ENCODE measurements at places on chromosomes 3 and 15.

DNA sequence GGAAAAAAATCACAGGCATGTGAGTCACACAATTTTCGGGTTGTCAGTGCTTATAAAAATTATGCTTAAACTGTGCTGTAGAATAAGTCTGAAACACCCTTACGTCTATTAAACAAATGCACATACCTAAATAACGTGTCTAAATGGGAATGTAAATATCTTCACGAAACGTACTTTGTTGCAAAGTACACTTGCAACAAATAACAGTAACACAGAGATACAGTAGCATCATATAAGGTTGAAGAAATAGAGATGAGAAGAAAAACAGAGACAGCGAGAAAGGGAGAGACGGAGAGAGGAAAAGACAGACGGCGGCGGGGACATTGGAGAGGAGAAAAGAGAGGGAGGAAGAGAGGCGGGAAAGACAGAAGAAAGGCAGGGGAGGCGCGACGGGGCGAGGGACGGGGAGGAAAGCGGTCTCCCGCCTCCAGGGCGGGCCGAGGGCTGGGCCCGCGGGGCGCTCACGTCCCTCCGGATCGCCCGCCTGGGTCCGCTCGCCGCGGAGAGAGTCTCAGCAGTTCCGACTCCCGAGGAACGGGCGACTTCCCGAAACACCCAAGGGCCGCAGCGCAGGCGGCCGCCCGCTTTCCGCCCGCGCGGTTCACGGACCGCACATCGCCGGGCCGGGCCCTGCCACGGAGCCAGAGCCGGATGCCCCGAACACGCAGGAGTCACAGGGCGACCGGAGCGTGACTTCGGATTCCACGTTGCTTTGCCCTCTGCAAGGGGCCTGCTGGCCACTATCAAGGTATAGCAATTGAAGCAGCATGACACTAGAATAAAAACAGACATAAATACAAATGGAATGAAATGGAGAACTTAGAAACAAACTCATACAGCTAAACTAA lies 153.4 kb downstream of the LMLN start:
- DNase-seq: no peak

GRCh38 chr3:40780925-40781406 lies 256.2 kb downstream of the ZNF621 start:
- DNase-seq: peak; percentile 65

DNA sequence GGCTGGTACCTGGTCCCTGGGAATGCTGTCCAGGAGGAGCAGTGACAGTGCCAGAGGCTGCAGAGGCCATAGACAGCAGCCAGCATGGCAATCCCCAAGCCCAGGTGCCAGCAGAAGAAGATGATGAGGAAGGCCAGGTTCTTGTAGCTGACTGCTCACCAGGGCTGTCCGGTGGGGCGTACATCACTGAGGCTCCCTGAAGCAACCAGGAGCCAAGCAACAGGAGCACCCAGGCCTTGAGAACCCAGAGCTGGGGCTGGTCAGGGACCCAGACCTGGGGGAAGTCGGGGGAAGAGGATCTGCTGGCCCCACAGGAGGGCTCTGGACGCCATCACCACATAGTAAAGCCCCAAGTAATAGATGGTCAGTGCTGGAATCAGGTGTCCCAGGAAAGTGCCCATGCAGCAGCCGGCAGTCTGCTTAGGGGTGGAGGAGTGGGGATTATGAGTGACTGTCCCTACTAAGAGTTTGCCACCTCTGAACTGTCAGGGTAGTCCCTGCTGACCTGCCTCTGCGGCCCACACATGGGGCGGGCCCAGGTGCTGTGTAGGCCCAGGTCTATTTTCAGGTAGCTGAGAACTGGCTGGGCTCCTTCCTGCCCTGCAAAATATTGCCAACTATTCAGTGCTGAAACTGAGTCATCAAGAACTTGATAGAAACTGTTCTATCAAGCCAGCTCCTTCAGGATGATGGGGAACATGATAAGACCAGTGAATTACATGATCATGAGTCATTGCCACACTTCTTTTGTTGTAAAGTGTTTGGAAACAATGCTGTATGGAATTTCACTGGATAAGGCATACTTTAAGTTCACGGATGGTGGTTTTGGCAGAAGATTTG lies 68.7 kb downstream of the CHRD start:
- DNase-seq: no peak

GRCh38 chr3:156479604-156480003 lies 75.3 kb downstream of the SSR3 start:
- DNase-seq: no peak

DNA sequence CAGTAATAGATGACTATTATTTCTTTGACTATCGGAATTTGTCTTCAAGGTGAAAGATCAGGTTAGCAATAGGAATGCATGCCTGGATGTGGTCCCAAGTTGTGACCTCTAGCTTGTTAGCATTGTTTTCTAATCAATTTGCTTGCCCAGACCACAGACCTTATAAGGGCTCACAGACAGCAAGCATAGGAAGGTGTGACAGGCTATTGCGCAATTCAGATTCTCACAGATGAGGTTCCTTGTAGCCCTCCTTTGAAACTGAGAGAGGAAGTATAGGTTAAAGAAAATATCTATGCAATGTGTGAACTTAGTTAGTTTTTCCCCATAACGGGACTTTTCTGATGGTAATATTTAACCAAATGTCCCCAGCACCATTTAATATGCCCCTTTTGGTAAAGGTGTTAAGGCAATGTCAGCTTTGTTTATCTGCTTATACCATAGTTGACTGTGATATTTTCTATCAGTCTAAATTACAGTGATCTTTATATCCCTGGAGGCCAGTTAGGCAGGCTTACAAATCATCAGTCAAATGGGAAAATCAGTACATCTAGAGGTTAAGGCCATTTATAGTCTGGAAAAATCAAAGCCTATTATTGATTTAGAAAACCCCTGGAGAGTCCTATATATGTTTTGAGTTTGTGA lies 168.1 kb upstream of the MBNL1 start:
- no peak for DNase-seq

- no peak for DNase-seq
Measured at GRCh38 chr3:176987901-176988650, 209.2 kb downstream of the TBL1XR1 start.

DNA sequence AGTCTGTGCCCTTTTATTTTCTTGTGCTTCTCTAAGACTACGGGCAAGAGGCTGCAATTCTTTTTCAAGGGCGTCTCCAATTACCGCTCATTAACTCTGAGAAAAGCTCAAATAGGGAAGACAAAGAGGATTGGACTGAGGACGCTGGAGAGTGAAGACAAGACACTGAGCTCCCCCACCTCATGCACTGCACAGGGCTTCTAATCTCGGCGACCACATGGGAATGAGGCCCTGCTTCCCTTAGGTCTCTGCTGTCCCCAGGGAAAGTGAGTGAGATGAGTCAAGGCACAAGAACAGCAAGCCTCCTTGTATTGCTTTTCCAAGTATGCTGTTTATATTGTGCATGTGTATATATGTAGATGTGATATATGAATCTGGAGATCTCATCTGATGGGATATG lies 392.2 kb upstream of the CFAP20DC start:
- no peak for DNase-seq

- no peak for DNase-seq
Measured at GRCh38 chr3:140756240-140757016, 78.6 kb downstream of the TRIM42 start.

DNA sequence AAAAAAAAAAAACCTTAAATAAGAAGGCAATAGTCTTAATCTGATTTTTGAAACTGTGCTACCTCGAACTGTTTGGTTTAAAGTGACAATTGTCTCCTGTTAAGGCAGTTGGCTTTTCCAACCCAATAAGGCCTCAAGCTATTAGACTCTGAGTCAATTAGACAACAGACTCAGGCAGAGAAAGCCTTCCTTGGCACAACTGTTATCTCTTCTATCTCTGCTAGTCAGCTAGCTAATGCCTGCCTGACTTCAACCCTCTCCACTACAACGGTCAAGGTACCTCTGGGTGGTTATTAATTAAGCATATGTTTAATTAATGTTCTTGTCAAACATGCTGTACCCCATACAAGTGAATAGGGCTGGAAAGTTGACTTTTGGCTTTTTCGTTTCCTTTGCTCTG lies 110.2 kb upstream of the NLGN1 start:
- no peak for DNase-seq

GRCh38 chr3:134074001-134074789 lies 44.5 kb upstream of the SLCO2A1 start:
- no peak for DNase-seq

DNA sequence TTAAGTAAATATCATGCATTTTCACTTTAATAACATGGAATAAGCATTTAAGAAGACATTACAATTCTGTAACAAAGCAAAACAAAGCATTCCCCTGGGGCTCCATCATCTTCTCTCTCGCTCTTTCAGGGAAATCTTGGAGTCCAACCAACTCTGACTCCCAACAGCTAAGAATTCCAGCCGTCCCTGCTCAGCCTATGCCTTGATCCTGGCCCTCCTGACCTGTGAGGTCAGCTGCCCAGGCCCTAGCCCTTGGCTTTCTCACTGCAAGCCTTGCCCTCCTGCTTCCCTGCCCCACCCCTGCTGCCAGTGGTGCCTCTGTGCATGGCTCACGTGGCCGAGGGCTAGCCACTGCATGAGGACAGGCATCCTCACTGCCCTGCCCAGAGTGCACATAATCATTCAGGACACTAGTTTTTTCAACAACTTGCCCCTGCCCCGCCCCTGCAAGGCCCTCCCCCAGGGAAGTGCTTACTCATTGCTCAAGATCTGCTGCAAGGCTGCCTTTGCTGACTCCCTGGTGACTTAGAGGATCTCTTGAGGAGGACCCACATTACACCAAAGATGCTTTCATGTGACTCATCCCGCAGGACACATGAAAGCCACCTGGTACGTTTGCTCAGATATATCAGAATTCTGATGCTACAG lies 37.6 kb downstream of the MTMR10 start:
- DNase-seq: no peak

GRCh38 chr15:75718328-75718727 lies 5.7 kb upstream of the CSPG4 start:
- DNase-seq: no peak

GRCh38 chr3:4809922-4810321 lies 169.3 kb upstream of the BHLHE40 start:
- DNase-seq: no peak

GRCh38 chr15:80929689-80930088 lies 59.9 kb downstream of the MESD start:
- DNase-seq: no peak
